ENCODE measurements at places on chromosomes 1 and 21.

GRCh38 chr1:30679976-30680305 is 43.4 kb downstream of the MATN1 start:
- no peak for DNase-seq
- no peak overlapping the region for H3K4me3 ChIP-seq
- H3K36me3 ChIP-seq: no peaks in the 10 kb centered on the region
- no peaks in the 10 kb centered on the region for H3K27me3 ChIP-seq
- peaks cover 38% of the 10 kb centered on the region for H3K4me1 ChIP-seq
- H3K27ac ChIP-seq: no peak overlapping the region

- DNase-seq: no peak
- no peak overlapping the region for H3K27ac ChIP-seq
- no peak overlapping the region for H3K4me3 ChIP-seq
- H3K27me3 ChIP-seq: no peaks in the 10 kb centered on the region
- H3K4me1 ChIP-seq: peaks cover 9% of the 10 kb centered on the region
Observed at GRCh38 chr1:212553676-212554075, 54.9 kb upstream of the ATF3 start.

GRCh38 chr1:52268372-52268771 is 97.6 kb downstream of the CC2D1B start:
- no peaks in the 10 kb centered on the region for H3K36me3 ChIP-seq
- H3K4me3 ChIP-seq: no peak overlapping the region
- no peak for DNase-seq

DNA sequence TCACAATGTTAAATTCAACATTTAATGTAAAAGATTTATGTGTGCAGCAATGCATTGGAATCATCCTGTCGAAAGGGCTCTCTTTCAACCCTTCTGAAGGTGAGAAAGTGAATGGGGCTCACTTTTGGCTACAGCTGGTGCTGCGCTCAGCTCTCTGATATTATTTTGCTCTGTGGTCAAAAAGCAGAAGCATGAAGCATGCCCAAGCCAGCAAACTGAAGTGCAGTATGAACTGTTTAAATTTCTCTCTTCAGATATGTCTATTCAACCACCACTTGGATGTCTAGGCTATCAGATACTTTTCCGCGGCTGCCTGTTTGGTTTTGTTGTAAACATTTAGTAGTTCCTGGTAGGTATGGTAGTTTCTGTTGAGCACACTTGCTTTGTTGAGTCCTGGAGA is 216.9 kb upstream of the TMPRSS15 start:
- H3K27ac ChIP-seq: no peak overlapping the region
- H3K27me3 ChIP-seq: no peaks in the 10 kb centered on the region
- no peaks in the 10 kb centered on the region for H3K4me1 ChIP-seq
- H3K4me3 ChIP-seq: no peak overlapping the region
- no peaks in the 10 kb centered on the region for H3K36me3 ChIP-seq

GRCh38 chr1:77927414-77927813 is 39.0 kb downstream of the NEXN start:
- no peak overlapping the region for H3K27ac ChIP-seq
- no peak for DNase-seq
- H3K27me3 ChIP-seq: no peaks in the 10 kb centered on the region
- H3K4me1 ChIP-seq: no peaks in the 10 kb centered on the region

- peaks cover 11% of the 10 kb centered on the region for H3K4me1 ChIP-seq
- H3K36me3 ChIP-seq: peaks cover 8% of the 10 kb centered on the region
- no peak for DNase-seq
Observed at GRCh38 chr1:16135501-16135900, 20.4 kb downstream of the EPHA2 start.

DNA sequence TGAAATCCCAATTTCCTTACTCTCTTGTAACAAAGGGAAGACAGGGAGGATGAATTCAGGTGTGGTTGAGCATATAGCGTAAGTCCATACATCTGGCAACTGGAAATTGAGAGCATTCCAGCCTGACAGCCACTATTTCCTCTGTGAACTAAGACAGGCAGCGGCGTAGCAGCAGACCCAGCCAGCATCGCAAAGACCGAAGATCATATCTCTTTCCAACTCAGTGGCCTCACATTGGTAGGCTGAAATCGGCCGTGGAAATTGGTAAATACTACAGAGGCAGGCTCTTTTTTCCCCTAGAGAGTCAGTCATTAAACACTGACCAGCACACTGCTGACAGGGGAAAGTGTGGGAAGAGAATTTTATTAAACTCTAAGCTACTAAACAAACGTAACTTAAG is 43.4 kb downstream of the TARBP1 start:
- no peak overlapping the region for H3K4me3 ChIP-seq
- DNase-seq: peak; percentile 4
- H3K36me3 ChIP-seq: peaks cover 4% of the 10 kb centered on the region
- no peaks in the 10 kb centered on the region for H3K27me3 ChIP-seq
- H3K27ac ChIP-seq: no peak overlapping the region

- H3K27ac ChIP-seq: no peak overlapping the region
- no peaks in the 10 kb centered on the region for H3K36me3 ChIP-seq
- H3K4me3 ChIP-seq: no peak overlapping the region
- H3K4me1 ChIP-seq: no peaks in the 10 kb centered on the region
- no peak for DNase-seq
Observed at GRCh38 chr1:210123924-210124589, 108.5 kb upstream of the SERTAD4 start.

DNA sequence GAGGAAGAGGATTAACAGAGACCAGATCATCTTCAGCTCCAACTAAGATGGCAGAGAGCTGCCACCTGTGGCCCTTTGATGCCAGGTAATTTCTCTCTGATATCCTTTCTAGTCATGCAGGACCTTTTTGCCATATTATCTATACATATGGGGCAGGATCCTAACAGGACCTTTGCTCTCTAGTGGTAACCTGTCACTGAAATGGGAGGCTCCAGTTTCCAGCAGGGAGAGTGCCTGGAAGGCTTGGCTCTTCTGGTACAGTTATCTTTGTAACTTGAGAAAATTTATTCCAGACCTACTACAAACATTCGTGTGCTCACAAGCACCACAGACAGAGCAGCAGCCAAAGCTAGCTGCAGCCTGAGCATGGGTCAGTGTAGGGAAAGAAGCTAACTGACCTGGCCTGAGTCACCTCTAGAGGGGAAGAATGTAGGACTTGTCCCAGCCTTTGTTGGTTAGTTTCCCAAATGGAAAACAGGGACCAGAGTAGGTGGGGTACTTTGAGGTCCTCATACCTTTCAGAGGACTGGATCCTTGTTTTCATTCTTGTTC is 86.5 kb upstream of the MACF1 start:
- no peaks in the 10 kb centered on the region for H3K36me3 ChIP-seq
- H3K4me3 ChIP-seq: no peak overlapping the region
- H3K27ac ChIP-seq: no peak overlapping the region
- no peak for DNase-seq
- peaks cover 43% of the 10 kb centered on the region for H3K4me1 ChIP-seq

DNA sequence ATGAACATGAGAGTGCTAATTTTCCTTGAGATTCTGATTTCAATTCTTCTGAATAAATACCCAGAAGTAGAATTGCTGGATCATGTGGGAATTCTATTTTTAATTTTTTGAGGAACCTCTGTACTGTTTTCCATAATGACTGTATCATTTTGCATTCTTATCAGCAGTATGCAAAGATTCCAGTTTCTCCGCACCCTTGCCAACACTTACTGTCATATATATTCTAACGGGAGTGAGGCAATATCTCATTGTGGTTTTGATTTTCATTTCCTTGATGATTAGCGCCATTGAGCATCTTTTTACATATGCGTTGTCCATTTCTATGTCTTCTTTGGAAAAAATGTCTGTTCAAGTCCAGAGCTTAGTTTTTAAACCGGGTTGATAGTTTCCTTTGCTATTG is 33.2 kb downstream of the VCAM1 start:
- no peak for DNase-seq
- H3K27ac ChIP-seq: no peak overlapping the region
- H3K4me1 ChIP-seq: no peaks in the 10 kb centered on the region
- no peak overlapping the region for H3K4me3 ChIP-seq
- H3K36me3 ChIP-seq: no peaks in the 10 kb centered on the region

DNA sequence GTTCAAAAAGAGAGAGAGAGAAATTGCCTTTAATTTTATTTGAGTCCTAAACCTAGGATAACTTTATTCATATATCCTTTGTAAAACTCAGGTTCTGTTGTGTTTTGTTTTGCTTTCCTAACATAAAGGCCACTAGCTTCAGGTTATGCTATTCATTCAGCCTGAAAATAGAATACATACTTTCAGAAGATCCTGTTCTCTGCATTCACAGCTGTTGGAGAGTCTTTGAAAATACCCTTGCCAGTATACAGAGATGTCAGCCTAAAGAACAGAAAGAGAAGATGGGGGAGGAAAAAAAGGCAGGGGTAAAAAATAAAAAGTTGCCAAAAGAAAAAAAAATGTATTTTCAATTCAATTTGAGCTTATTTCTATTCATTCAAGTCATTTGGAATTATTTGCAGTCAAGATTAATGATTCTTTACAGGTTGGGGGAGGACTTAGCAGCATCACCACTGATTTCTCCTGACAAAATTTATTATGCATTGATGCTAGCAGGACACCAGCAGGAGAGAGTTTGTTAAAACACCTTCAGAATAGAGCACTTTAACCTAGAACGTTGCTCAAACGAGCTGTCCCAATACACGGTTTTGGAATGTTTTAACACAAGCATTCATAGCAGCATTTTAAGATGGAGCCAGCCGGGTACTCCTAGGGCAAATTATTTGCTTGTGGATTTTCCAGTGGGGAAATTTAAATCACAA is 318.5 kb downstream of the NTNG1 start:
- no peaks in the 10 kb centered on the region for H3K27me3 ChIP-seq
- no peaks in the 10 kb centered on the region for H3K36me3 ChIP-seq

DNA sequence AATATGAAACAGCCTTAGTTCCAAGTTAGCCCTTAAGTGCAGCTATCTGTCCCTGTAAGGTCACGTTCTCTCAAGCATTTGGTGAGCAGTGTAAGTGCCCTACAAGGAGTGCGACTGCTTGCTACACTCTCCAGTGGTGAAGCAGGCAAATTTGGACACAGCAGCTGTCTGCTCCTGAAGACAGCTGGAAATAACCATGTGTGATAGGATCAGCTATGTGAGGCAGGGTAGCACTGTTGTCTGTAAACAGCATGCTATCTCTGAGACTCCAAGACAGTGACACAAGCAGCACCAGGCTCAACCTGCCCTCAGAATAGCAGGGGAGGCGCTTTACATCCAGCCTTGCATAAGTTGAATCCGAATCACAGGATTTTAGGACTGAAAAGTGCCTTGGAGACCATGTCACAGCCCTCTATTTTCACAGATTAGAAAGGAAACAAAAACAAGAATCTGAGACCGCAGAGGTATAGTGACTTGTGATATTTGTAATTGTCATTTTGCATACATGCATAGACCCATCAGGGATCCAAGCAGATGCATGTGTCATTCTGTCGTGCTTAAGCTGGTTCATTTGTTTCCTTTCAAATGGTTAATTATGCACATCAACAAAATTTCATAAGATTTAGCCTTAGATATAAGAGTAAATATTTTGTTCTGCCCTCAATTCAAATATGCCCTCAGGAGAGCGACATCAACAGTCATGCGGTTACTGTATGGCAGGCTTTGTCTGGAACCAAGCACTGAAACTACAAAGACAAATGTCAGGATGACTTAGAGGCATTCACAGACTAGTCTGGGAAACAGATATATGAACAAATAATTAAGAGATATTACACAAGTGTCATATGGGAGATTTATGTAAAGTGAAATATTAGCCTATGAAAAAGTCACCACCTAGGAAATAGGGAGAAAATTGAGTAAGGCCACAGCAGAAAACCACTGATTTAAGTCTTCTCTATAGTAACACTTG is 134.9 kb upstream of the NRIP1 start:
- H3K4me3 ChIP-seq: no peak overlapping the region
- no peaks in the 10 kb centered on the region for H3K27me3 ChIP-seq
- DNase-seq: no peak
- H3K4me1 ChIP-seq: peaks cover 12% of the 10 kb centered on the region

DNA sequence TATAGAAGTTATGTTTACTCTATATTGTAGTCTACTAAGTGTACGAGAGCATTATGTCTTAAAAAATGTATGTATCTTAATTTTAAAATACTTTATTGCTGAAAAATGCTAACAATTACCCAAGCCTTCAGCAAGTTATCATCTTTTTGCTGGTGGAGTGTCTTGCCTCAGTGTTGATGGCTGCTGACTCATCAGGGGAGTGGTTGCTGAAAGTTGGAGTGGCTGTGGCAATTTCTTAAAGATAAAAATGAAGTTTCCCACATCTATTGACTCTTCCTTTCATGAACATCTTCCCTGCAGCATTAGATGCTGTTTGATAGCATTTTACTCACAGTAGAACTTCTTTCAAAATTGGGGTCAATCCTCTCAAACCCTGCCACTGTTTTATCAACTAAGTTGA is 95.8 kb downstream of the CDC7 start:
- H3K27ac ChIP-seq: no peak overlapping the region
- no peaks in the 10 kb centered on the region for H3K36me3 ChIP-seq
- H3K4me1 ChIP-seq: no peaks in the 10 kb centered on the region
- H3K27me3 ChIP-seq: no peaks in the 10 kb centered on the region
- H3K4me3 ChIP-seq: no peak overlapping the region

- no peaks in the 10 kb centered on the region for H3K36me3 ChIP-seq
- H3K27ac ChIP-seq: no peak overlapping the region
- H3K4me3 ChIP-seq: no peak overlapping the region
- H3K4me1 ChIP-seq: no peaks in the 10 kb centered on the region
Observed at GRCh38 chr1:36689992-36690391, 207.3 kb upstream of the CSF3R start.

GRCh38 chr1:1100296-1100695 is 15.6 kb downstream of the C1orf159 start:
- no peaks in the 10 kb centered on the region for H3K27me3 ChIP-seq
- H3K36me3 ChIP-seq: no peaks in the 10 kb centered on the region
- no peaks in the 10 kb centered on the region for H3K4me1 ChIP-seq
- DNase-seq: no peak

DNA sequence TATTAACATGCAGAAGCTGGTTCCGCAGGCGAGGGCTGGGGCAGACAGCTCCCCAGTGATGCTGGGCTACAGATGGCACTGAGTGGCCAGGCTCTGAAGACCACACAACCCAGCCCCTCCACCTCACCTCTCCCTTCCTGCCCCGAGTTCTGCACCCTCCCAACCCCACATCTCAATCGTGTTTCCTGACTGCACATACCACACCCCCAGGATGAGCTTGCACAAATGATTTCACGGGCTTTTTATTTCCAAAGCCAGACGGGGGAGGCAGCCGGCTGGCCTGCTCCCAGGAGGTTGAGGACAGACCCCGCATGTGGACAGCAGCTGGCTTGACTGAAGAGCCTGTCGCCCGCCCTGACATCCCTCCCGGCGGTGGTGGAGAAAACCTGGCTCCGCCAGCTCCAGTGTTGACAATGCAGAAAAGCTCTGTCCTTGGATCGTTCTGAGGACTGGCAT is 21.4 kb upstream of the ALDH4A1 start:
- no peak overlapping the region for H3K4me3 ChIP-seq
- no peaks in the 10 kb centered on the region for H3K36me3 ChIP-seq
- no peaks in the 10 kb centered on the region for H3K27me3 ChIP-seq
- H3K27ac ChIP-seq: no peak overlapping the region

- no peak overlapping the region for H3K27ac ChIP-seq
- no peaks in the 10 kb centered on the region for H3K27me3 ChIP-seq
- H3K36me3 ChIP-seq: no peaks in the 10 kb centered on the region
- DNase-seq: no peak
- no peaks in the 10 kb centered on the region for H3K4me1 ChIP-seq
Observed at GRCh38 chr1:232178191-232178590, 451.7 kb downstream of the SIPA1L2 start.

GRCh38 chr21:42599486-42599885 is 53.9 kb upstream of the PDE9A start:
- H3K27me3 ChIP-seq: no peaks in the 10 kb centered on the region
- H3K4me1 ChIP-seq: no peaks in the 10 kb centered on the region
- no peak overlapping the region for H3K27ac ChIP-seq
- H3K4me3 ChIP-seq: no peak overlapping the region
- H3K36me3 ChIP-seq: no peaks in the 10 kb centered on the region

All from body of pancreas (tissue), 4 donors.